ENCODE measurements at places on chromosomes 1 and 21.

DNA sequence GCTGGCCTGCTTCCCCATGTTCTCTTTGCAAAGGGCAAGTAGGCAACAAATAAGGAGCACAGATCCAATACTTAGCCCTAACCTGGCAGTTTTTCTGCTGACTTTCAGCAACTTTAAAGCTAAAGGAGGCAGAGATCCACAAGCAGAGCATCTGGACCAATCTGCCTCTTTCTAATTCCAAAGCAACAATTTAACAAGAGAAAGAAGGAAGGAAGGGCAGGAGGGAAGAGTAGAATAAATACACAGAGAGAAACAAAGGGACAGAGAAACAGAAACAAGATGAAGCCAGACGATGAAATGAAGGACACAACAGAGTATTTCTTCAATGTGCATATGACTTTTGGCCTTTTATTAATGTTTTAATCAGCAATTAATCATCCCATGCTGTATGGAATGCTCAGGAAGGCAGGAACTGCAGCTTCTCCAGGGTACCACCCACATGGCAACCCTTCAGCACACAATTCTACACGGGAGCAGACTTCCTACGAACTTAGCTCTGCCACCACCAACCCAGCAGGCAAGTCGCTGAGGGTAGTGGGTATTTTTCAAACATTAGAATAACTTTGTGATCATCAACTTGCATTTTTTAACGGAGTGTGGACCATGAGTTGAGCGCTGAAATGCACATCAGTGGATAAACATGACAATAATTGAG, 15.3 kb downstream of the CLCC1 start:
- DNase-seq, result no peak

GRCh38 chr1:53303726-53304515, 23.9 kb downstream of the LRP8 start:
- DNase-seq, result no peak

DNA sequence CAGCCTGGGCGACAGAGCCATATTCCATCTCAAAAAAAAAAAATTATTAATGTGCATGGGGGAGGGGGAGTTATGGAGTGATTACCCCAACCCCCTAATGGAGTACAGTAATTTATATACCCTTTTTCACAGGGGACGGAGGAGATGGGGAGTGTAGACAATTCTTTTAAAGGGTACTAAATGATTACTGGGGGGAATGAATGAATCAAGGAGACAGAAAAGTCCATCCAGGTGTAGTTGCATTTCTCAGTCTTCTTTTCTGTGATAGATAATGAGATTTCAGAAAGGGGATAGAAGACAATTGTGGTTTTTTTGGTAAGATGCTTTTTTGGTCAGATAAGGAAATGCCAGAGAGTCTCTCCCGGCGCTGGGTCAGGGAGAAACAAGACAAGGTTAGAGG, 13.0 kb downstream of the OSBPL9 start:
- DNase-seq, result no peak

DNA sequence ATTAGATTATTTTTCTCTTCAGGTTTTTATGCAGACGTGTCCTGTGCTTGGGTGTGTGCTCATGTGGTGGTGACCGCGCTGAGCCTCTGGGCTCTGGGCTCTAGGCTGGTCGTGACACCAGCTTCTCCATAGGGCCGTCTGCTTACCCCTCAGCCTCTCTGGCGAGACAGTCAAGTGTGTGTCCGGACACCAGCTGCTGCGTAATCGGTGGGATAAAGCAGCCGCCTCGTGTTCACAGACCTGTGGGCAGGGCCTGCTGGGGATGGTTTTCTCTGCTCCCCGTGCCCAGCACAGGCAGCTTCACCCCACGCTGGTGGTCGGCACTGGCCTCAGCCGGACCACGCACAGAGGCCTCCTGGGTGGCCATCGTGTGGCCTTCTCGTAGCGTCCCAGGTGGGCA, 33.6 kb upstream of the DIP2A start:
- DNase-seq, result no peak

DNA sequence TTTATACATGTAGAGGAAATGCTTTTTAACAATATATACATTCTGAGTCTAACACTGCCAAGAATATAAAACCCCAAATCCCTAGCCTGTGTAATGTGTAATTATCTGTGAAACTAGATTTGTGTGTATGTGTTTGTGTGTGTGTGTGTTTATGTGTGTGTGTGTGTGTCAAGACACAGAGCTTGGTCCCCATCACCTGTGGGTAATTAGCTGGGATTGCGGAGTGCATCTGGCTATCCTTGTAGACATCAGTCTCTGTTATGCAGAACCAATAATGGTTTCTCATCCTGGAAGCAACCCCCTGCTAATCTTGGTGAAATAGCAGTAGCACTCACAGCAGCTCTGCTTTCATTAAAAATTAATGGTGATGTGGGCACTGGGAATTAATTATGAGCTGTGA, 26.3 kb upstream of the ST6GALNAC3 start:
- no peak for DNase-seq

DNA sequence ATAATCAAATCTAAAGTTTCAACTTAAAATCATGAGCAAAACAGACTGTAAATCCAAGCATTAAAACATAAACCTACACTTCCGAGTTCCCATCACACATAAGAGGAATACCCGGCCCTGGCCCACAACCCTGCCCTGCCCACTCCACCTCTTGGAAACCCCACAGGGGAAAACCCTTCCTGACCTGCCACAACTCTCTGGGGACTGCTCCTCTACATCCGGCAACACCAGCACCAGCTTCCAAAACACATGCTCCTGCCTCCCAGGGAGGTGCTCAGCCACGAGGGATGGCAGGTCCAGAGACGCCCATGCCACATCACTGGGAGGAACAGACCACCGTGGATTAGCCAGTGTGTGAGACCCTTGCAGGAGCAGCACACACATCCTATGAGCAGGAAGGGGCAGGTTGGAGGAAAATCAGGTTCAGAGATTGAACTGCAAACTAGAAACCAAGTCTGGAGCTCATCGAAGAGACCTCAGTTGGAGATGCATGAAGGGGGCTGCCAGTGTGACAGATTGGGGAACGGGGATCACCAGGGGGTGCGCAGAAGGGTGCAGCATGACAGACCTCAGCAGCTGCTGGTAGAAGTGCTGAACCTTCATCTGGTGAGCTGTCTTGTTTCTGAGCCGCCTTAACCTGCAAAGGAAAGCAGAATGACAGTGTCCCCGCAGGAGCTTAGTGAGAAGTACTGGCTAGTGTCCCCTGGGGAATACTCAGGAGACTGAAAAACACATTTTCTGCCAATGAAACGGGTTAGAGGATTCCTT, 25.8 kb upstream of the LSS start:
- no peak for DNase-seq

- DNase-seq, result no peak
These were observed 26.4 kb downstream of the TRAF5 start for GRCh38 chr1:211352985-211353515.

GRCh38 chr1:43806183-43806582, 98.8 kb downstream of the ST3GAL3 start:
- DNase-seq, result no peak

DNA sequence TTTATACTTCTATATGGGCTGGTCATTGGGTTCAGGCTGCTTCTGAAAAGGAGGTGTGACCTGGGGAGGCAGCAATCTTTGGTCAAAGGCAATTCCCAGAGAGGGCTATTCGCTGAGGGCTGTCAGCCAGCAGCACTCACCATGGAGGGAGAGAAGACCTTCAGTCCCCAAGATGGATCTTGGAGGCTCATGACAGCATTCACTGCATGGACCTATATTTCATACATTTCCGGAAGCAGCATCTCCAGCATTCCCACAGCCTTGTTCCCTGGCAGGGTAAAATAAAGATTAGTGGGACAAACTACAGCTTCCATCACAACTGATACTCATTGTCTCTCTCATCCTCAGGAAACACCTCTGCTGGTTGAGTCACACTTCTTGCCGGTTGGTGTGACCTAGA, 146.6 kb downstream of the CNIH3 start:
- no peak for DNase-seq

- no peak for DNase-seq
These were observed 2.0 kb downstream of the LRRC41 start for GRCh38 chr1:46301406-46301807.
